ENCODE measurements at places on chromosomes 4 and X. TPM values are rescaled to one million over a fixed set of nuclear protein-coding genes. Genes with fewer than 3 reads are reported as not detected.

ACOT9 gene
- total RNA-seq = 34.2 TPM

SPATA4 gene
- 0.22 TPM for total RNA-seq

PNMA6A gene
- total RNA-seq = 11.4 TPM

FRG2 gene
- not detected for total RNA-seq

SPANXN3 gene
- not detected for total RNA-seq

GYPE gene
- not detected for total RNA-seq

TKTL2 gene
- not detected for total RNA-seq

YY2 gene
- 2.4 TPM for total RNA-seq

OCIAD1 gene
- total RNA-seq = 132 TPM

F8A2 gene
- total RNA-seq = 5.3 TPM

DNA sequence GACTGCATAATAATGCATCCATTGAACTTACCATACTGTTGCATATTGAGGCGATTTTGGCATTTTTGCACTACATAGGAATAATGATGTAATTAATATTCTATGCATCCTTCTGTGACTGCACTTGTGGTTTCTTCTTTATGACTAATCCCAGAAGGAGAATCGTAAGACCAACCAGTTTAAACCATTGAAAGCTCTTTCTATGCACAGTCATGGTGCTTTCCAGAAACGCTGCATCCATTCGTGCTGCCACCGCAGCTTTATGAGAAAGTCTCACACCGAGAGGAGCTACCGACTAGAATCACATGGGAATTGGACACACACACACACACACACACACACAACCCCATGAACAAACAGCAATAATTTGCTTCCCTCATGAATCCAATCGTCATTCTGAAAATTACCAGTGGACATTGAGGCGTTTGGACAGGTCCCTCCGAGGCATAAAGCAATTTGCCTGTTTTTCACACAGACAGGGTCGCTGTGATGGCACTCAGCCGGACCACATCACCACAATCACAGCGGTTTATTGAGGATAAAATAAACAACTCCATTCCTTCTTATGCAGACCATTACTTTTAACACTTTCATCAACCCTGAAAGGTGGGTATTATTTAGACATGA is 64.2 kb downstream of the PACRGL start:
- H3K4me1 ChIP-seq = no peaks in the 10 kb centered on the region
- H3K4me3 ChIP-seq = no peak overlapping the region
- H3K36me3 ChIP-seq = no peaks in the 10 kb centered on the region
- no peak for DNase-seq
- no peak overlapping the region for H3K27ac ChIP-seq

DNA sequence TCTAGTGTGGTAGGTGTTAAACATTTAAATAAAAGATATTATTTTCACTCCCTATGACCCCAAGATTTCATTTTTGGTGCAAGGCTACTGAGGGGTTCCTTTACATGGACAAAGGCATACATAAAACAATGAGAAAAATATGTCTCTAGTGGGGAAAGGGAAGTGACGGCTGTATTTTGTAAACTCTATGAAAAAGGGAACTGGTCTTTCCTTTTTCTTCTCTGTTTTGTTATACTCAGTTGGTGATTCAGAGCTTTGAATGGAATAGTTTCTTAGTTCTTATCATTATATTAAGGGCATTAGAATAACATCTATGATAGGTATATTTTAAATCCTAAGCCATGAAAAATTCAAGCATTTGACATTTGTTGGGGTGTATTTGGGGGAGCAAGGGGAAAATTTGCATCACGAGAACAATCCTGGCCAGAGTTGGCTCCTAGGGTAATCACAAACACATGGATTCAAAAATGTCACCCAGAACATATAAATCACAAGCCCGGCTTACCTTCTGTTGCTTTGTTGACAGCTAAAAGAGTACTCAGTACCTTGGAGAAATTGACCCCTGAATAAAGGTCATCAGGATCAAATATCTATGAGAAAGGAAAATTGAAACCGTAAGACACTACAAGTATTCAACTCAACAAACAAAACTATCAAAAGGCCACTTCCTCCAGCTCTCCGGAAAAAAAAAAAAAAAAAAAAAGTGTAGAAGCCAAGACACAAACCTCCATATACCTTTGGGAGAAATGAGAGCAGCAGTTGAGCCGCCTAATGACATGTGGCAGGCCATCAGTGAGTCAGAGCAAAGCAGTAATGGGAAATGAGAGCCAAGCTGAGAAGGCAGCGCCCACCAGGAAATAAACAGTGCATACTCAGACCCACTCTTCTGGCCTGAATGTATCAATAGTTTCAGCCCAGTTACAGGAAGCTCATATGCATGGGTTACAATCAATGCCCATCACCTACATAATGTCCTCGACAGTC is 33.4 kb downstream of the ARHGEF6 start:
- H3K4me1 ChIP-seq = peaks cover 1% of the 10 kb centered on the region
- H3K4me3 ChIP-seq = no peak overlapping the region
- no peak overlapping the region for H3K27ac ChIP-seq
- H3K36me3 ChIP-seq = no peaks in the 10 kb centered on the region
- H3K27me3 ChIP-seq = no peaks in the 10 kb centered on the region

DNA sequence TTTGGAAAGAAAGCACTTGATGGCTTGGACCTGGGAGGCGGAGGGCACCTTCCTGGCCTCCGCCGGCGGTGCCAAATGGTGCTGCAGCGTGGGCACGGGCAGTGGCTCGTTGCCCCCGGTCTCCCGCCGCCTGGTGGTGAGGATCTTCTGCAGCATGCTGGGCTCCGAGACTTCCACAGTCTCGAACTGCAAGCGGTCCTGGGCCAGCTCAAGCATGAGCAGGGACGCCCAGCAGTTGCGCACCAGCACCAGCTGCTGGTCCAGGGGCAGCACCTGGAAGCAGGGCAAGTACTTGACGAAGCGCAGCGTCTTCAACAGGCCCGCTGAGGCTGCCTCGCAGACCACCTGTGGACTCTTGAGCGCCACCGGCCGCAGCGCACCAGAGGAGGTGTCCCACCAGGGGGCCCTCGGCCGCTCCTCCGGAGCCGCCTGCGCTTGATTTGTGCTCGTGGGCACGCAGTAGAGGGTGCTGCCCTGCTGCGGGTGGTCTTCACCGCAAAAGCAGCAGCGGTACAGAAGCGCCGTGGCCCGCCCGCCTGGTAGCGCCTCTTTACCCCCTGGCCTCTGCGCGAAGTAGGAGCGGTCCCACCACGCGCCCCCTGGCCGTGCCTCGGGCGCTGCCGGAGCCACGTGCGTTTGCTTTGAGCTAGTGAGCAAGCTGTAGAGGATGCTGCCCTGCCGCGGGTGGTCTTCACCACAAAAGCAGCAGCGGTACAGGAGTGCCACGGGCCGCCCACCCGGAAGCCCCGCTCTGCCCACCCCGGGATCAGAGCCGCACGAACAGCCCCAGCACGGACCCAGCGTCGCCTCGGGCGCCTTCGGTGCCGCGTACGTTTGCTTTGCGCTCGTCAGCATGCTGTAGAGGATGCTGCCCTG is 689 bp downstream of the NR0B1 start:
- peak overlapping the region; percentile 18 for H3K4me3 ChIP-seq
- H3K36me3 ChIP-seq = no peaks in the 10 kb centered on the region
- H3K27me3 ChIP-seq = no peaks in the 10 kb centered on the region
- H3K27ac ChIP-seq = peak overlapping the region; percentile 31
- DNase-seq = peak; percentile 38
- H3K4me1 ChIP-seq = no peaks in the 10 kb centered on the region

- no peaks in the 10 kb centered on the region for H3K4me1 ChIP-seq
- H3K27ac ChIP-seq = no peak overlapping the region
- no peaks in the 10 kb centered on the region for H3K36me3 ChIP-seq
- H3K4me3 ChIP-seq = no peak overlapping the region
- DNase-seq = no peak
These were observed 15.4 kb upstream of the JADE1 start for GRCh38 chr4:128793859-128794672.

DNA sequence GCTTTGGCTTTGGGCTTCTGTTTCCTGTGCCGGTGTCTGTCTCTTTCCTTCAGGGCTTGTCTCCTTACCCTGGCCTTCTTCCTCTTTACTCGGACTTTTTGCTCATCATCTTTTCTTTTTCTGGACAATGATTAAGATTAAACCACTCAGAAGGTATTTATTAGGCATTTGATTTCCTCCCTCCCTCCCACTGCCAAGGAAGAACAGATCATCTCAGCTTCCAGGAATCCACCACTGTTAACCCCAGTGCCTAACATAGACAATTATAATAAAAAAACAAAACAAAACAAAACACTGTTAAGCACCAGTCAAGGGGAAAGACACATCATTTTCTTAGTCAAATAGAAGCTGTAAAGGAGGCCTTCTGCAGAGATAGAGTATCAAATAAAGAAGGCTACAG is 16.6 kb downstream of the PGRMC1 start:
- no peak overlapping the region for H3K4me3 ChIP-seq
- no peak overlapping the region for H3K27ac ChIP-seq
- DNase-seq = no peak
- H3K27me3 ChIP-seq = no peaks in the 10 kb centered on the region
- no peaks in the 10 kb centered on the region for H3K36me3 ChIP-seq
- H3K4me1 ChIP-seq = no peaks in the 10 kb centered on the region

DNA sequence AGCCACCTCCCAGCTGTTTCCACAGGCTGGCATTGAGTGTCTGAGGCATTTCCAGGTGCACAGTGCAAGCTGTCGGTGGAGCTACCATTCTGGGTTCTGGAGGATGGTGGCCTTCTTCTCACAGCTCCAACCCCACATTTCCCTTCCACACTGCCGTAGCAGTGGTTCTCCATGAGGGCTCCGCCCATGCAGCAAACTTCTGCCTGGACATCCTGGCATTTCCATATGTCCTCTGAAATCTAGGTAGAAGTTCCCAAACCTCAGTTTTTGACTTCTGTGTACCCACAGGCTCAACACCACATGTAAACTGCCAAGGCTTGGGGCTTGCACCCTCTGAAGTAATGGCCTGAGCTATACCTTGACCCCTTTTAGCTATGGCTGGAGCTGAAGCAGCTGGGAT is 10.3 kb upstream of the FRMPD4 start:
- no peaks in the 10 kb centered on the region for H3K27me3 ChIP-seq
- no peak overlapping the region for H3K27ac ChIP-seq
- H3K36me3 ChIP-seq = no peaks in the 10 kb centered on the region
- no peak overlapping the region for H3K4me3 ChIP-seq

DNA sequence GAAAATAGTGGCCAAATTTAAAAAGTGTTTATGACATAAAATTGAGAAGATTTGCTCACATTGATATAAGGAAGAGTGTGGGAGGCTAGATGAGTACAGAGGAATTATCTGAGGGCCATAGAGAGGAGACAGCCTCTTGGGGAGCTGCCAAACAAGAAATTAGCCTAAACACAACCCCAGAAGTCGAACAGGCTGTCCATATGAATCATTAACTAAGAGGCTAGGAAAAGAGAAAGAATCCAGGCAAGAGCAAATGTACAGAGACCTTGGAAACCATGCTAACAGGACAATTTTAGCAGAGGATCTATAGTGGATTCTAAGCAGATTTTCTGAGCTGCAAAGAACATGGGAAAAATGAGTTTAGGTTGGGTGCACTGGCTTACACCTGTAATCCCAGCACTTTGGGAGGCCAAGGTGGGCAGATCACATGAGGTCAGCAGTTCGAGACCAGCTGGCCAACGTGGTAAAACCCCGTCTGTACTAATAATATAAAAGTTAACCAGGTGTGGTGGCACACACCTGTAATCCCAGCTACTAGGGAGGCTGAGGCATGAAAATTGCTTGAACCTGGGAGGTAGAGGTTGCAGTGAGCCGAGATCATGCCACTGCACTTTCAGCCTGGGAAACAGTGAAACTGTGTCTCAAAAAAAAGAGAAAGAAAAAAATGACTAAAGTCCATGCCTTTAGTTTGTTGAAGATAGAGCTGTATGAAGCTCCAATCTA is 76.1 kb downstream of the NWD2 start:
- H3K27me3 ChIP-seq = no peaks in the 10 kb centered on the region
- H3K36me3 ChIP-seq = no peaks in the 10 kb centered on the region
- H3K27ac ChIP-seq = no peak overlapping the region
- DNase-seq = no peak
